ENCODE measurements at places on chromosomes 2 and 18. TPM values are rescaled to one million over a fixed set of nuclear protein-coding genes. Genes with fewer than 3 reads are reported as not detected.

DNA sequence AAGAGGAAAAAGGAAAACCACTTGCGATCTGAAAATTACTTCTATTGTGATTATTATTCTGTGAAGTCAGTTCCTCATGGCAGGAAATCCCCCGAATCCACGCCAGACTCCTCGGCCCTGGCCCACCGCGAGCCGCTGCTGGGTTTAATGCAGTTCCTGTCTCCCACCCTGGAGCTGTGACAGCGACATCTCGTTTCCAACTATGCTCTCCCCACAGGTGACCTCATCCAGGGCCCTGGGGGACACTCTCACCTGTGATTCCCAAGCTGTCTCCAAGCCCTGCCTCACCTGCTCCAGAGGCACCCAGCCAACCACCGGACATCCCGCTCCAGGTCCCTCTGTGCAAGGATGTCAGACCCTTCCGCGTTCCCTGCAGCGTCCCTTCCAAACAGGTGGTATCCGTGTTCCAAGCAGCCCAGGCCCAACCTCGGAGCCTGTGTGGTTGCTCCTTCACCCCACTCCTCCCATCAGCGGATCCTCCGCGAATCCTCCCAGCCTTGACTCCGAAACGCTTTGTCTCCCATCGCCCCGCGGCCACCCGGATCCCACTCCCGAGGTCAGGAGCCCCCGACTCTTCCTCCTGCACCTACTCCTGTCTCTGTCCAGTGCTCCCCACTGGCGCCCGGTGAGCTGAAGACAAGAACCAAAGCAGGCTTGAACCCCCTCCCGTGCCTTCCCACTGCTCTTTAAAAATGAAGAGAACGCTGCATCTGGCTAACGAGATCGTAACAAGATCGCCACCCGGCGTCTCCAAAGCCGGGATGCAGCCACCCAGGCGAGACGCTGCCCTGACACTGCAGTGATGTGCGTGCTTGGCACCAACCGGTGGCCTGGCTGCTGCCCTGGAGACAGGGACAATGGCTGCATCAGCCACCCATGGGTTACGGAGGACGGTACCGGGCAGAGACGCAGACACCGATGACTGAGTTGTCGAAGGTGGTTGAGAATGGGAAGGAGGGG is 96.5 kb downstream of the NDUFA10 start:
- DNase-seq = no peak
- H3K27ac ChIP-seq = no peak overlapping the region
- no peaks in the 10 kb centered on the region for H3K36me3 ChIP-seq
- H3K4me1 ChIP-seq = peaks cover 2% of the 10 kb centered on the region
- H3K4me3 ChIP-seq = no peak overlapping the region

- no peak overlapping the region for H3K27ac ChIP-seq
- H3K4me1 ChIP-seq = no peaks in the 10 kb centered on the region
- DNase-seq = peak; percentile 26
Observed at GRCh38 chr2:79876430-79876829, 363.6 kb downstream of the CTNNA2 start.

DNA sequence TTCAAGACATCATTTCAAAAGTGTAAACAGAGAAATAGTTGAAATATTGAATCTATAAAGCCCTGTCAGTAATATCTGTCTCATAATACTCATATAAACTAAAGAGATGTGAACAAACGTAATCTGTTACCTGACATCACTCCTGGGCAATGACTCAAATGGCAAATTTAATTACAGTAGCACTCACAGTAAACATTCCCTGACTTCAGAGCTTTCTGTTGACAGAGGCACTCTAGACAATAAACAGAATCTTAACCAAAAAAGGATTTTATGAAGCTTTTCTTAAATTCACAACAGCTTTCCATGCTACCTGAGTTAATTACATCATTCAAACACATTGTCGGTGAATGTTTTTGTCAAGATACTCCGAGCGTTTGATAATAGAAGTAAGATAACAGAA is 128.1 kb upstream of the PDE1A start:
- no peaks in the 10 kb centered on the region for H3K27me3 ChIP-seq
- H3K27ac ChIP-seq = no peak overlapping the region
- H3K4me3 ChIP-seq = no peak overlapping the region
- DNase-seq = no peak

DNA sequence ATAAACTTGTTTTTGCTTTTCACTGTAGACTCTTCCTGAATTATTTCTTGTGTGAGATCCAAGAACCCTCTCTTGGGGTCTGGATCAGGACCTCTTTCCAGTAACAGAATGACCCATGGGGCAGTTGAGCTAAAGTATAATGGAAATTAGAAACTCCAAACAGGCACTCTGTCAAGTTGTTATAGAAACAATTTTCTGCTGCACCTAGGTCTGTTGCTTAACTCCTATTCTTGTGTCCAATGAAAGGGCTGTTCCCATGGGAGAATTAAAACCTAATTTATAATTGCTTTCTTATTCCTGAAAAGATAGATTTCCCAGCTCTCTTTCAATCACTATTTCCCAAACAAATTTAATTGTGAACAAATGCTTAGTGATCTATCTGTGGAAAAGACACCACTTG is 1341.3 kb upstream of the PIK3C3 start:
- no peaks in the 10 kb centered on the region for H3K27me3 ChIP-seq
- peak; percentile 91 for DNase-seq
- no peaks in the 10 kb centered on the region for H3K36me3 ChIP-seq
- H3K4me1 ChIP-seq = no peaks in the 10 kb centered on the region

GRCh38 chr18:41881285-41881684 is 73.7 kb upstream of the PIK3C3 start:
- no peak overlapping the region for H3K27ac ChIP-seq
- no peak for DNase-seq
- H3K4me1 ChIP-seq = no peaks in the 10 kb centered on the region

- no peaks in the 10 kb centered on the region for H3K36me3 ChIP-seq
- H3K4me1 ChIP-seq = no peaks in the 10 kb centered on the region
- H3K27ac ChIP-seq = no peak overlapping the region
- no peaks in the 10 kb centered on the region for H3K27me3 ChIP-seq
Observed at GRCh38 chr2:230048010-230048671, 20.6 kb downstream of the SLC16A14 start.

- no peak for DNase-seq
- H3K36me3 ChIP-seq = no peaks in the 10 kb centered on the region
- peaks cover 2% of the 10 kb centered on the region for H3K27me3 ChIP-seq
- H3K27ac ChIP-seq = no peak overlapping the region
- no peak overlapping the region for H3K4me3 ChIP-seq
Observed at GRCh38 chr2:233944269-233944668, 27.1 kb downstream of the TRPM8 start.

DNA sequence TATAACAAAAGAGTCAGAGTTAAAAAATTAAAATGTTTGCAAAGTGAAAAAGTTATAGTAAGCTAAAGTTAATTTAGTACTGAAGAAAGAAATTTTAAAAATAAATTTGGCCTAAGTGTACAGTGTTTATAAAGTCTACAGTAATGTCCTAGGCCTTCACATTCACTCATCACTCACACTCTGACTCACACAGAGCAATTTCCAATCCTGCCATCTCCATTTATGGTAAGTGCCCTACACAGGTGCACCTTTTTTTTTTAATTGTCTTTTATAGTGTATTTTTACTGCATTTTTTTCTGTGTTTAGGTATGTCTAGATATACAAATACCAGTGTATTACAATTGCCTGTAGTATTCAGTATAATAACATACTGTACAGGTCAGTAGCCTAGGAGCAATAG is 562.9 kb downstream of the PIK3C3 start:
- no peaks in the 10 kb centered on the region for H3K36me3 ChIP-seq
- H3K27me3 ChIP-seq = no peaks in the 10 kb centered on the region
- no peak overlapping the region for H3K4me3 ChIP-seq
- no peak overlapping the region for H3K27ac ChIP-seq
- DNase-seq = no peak
- H3K4me1 ChIP-seq = no peaks in the 10 kb centered on the region

DNA sequence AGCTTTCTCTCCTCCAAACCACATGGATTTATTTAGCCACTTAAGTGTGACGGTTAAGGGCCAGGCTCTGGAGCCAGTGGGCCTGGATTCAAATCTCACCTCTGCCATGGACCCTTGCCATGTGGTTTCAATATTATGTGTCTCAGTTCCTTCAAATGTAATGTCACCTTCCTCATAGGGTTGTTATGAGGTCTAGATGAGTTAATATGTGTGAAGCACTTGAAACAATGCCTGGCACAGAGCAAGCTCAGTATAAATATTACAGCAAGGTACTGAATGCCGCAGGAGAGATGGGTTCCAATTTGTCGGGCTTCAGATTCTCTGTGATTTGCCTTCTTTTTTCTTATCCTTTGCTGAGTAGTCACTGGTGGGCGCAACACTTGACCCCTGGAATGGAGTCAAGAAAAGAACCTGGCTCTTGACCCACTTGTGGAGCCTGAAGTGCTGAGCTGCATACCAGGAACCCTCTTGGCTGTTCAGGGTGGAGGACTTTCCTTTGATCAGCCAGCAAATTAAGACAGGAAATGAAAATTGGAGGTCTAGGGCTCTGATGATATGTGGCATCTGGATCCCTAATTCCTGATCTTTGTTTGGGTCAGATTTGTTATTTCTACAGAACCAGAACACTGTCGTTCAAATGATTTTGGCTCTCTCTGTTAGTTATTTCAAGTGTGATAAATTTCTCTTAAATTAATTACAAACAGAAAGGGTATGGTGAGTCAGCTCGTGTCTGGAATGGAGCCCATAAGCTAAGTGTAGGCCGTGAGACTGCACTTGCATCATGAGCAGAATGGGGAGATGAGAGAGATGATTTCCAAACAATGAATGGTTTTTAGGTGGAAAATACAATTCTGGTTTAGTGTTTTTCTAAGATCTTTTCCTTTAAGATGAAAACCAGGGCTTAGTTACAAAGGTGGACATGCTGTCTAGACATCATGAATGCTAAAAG is 293.0 kb downstream of the KCNS3 start:
- no peaks in the 10 kb centered on the region for H3K36me3 ChIP-seq
- H3K27ac ChIP-seq = no peak overlapping the region
- no peaks in the 10 kb centered on the region for H3K27me3 ChIP-seq
- no peak overlapping the region for H3K4me3 ChIP-seq
- no peaks in the 10 kb centered on the region for H3K4me1 ChIP-seq
- DNase-seq = no peak

FAM237A gene
- not detected for total RNA-seq

BCL11A gene
- total RNA-seq = 1.1 TPM

NYAP2 gene
- 0.40 TPM for total RNA-seq

SCN1A gene
- 0.04 TPM for total RNA-seq

Data from muscle of leg (tissue), 16 donors.